Stromal cell of bone marrow (primary cell): ENCODE measurements at places on chromosomes 1 and 21.
A peak's percentile ranks its signal among the peaks of the same experiment; 100 is the strongest.

DNA sequence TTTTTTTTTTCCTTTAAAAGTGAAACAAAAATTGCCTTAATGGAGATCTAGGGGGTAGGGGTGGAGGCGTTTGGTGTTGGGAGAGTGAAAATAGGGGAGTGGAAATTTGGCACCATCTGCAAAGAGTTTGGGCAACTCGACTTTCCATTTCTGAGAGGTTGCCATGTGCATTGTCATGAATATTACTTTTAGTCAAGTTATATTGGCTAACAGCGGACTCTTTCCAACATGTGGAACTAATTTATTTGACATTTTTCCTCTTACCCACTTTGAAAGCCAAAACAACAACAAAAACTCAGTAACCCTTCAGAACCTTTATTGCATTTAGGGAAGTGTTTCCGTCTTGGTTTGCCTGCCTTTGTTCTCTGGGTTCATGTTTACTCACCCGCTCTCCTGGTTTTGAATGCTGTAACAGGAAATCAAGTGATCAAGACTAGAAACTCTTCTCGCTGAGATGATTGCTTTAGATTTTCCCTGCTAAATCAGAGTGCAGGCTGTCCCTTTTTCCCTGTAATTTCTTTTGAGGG, 70.4 kb downstream of the CACHD1 start:
- peak; percentile 41 for DNase-seq

- no peak for DNase-seq
These were observed 853.4 kb downstream of the KCNT2 start for GRCh38 chr1:195754874-195755273.

DNA sequence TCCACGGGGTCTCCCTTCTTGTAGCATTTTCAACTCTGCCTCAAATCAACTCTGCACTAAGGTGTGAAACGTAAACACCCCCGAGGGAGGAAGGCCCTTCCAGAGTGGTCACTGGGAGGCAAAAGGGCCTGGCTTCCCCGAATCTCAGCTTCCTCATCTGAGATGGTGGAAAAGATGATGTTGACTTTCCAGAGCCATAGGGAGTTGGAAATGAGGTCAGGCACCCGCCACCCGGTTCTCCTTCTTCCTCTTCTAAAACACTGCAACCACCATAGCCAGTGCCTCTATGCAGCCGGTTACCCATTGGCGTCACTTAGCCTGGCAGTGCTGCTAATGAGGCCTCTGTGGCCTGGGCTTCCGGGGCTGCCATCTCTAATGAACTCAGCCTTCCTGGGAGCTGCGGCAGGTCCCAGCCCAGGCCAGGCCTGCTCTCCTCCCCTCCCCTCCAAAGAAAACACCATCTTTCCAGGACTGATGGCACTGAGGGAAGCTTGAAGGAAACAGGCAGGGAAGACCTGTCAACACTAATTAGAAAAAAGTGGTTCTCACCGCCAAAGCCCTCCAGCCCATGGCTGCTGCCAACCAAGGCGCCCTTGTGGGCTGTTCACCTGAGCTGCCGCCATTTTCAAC, 175.0 kb downstream of the KAZN start:
- no peak for DNase-seq

- no peak for DNase-seq
These were observed 43.6 kb downstream of the ACKR1 start for GRCh38 chr1:159248311-159248710.

DNA sequence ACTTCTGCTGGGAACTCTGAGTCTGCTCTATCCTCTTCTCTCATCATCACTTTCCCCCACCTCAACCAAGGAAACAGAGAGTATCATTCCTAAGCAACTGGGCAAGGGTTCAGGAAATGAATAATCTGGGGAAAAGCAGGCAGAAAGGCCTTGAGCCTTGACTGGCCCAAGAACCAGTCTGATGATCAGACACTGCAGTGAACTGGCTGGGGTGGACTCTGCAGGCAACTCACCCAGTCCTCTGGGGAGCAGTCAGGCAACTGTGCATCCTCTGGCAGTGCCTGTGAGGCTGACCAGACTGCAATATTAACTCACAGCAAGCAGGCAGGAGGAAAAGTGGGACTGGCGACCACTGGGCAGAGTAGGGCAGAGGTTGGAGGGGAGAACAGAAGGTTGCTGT, 991 bp downstream of the ANKRD35 start:
- DNase-seq: peak; percentile 82

DNA sequence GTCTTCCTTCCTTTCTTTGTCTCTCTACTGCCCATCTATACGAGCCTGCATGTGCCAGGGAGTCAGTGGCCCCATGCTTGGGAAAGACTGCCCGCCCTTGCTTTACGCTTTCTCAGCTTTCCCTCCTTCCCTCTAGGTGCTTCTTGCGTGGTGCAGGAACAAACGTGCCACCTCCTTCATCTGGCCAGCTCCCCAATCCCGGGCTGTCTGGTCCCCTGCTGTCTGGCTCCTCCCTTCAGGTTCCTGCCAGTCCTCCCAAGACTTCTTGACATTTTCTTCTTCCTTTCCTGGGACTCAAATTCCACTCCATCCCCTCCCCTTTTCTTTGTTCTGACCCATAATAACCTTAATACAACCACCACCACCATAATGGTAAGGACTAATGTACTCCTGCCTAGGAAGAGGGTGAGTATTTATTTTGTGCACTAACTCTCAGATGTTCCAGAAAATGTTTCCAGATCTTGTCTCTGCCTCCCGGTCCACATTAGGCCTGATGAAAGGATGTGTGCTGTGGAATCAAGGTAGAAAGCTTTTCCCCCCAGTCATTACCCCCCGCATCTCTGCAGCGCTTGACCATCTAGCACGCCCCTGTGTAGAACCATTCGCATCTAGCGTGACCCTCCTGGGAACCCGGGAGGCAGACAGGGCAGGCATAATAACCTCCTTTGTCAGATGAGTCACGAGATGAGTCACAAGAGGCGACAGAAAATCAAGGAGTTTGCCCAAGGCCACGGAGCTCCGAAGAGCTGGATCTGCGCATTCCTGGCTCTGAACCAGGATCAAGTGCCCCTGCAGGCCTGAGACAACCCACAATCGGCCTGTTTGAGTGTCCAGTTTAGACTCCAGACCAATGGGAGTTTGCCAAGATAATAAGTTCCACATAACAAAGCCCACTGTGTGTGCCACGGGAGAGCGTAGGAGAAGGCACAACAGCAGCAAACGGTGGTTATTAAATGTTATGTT, 60.1 kb upstream of the NEK2 start:
- DNase-seq: peak; percentile 78

- no peak for DNase-seq
These were observed 54.3 kb upstream of the CAMK1G start for GRCh38 chr1:209529233-209529632.

DNA sequence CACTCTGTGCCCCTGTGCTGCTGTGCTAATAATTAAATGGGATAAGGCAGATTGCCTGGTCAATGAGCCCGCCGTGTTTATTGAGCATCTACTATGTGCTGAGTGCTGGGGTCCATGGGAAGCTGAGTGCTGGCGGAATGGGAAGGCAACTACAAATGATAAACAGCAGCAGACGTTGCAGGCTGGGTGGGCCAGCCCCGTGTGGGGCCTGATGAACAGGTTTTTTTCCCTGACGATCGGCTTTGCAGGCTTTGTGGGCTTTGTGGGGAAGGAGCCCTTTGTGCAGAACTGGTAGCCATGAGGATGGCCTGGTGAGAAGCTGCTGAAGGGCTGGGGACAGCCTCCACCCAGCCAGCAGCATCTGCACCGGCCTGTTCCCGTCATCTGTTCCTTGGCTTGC, 3.5 kb downstream of the PDE9A start:
- no peak for DNase-seq

DNA sequence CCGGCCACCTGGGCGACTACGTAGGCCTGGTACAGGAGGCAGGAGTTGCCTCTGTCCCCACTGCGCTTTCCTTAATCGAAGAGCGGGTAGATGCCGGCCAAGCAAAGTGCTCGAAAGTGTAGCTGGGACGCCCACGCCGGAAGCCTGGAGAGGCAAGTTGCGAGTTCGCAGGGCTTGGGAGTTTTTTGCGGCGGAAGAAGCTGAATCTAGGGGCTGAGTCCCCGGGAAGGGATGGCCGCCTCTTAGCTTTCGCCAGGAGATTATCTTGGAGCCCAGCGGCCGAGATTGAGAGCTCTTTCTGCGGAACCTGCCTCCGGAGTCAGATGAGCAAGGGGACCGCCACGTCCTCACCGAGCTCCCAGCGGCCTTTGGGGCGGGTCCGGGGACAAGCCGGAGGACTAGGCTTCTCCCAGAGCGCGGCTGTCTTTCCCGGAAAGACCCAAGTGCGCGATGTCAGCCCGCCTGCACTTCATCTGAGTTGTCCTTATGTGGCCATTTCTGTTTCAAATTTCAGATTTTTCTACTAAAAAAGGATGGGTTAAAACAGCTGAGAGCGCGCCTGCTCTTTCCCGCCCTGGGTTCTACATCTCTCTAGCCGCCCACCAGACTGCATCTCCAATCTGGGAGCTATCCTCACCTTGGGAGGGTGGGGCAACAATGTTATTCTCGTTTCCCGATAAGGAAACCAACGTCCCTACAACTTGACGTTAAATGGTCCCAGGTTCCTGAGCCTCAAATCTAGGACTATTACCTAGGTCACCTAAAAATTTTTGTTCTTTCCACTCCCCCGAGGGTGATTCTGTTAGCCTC, 12.4 kb upstream of the TBX15 start:
- no peak for DNase-seq

DNA sequence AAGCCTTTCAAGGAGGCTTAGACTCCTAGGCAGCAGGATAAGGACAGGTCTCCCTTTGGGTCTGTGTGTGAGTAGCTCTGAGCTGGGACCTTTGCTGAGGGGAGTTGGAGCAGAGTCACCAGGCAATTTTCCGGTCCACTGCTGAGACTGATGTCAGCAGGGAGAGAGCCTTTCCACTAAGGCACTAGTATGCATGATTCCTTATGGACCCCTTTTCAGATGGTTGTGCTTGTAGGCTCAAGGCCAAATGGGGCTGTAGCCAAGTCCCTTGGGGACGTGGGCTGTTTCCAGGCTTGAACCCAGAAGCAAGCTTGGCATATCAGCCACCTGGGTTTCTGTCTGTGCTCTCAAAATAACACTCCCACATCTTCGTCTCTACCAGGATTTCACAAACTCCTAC, 73.0 kb downstream of the CCDC18 start:
- no peak for DNase-seq

DNA sequence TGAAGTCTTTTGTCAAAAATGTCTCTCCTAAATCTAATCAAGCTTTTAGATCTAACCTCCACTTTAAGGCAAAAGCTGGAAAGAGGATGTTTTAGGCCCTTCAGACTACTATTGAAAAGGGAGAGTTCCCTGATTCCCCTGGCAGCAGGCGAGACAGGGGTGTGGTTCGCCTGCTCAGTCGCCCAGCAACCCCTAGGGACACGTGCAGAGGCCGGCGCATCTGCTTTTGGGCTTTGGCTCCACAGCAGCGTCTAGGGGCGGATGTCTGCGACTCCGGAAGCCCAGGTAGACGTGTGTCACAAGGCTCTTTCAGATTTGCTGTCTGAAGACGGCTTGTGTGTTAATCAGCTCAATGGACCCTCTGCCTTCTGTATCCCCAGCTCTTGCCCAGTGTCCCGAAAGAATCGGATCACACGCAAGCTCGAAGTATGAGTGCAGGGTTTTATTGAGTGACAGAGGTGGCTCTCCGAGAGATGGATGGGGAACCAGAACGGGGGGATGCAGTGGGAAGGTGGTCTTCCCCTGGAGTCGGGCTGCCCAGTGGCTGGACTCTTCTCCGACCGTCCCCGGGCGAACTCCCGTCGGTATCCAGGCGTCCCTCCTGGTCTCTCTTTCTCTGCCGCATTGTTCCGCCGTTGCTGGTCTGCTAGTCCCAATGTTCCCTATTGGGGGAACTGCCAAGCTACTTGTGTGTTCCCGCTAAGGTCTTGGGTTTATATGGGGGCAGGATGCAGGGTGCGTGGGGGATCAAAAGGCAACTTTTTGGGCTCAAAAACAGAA, 45.5 kb downstream of the OLFML2B start:
- no peak for DNase-seq

DNA sequence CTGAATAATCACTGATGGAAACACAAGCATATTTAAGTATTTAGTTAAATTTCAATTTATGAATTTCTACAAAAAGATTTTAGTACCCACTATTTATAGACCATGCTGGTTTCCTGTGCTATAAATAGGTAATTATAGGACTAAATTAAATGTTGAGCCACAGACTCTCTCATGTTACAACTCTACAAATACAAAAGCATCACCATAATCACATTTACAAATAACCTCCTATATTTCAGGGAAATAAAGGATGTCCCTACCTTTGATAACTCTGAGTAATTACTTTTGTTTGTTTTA, 32.6 kb upstream of the CCDC190 start:
- no peak for DNase-seq

DNA sequence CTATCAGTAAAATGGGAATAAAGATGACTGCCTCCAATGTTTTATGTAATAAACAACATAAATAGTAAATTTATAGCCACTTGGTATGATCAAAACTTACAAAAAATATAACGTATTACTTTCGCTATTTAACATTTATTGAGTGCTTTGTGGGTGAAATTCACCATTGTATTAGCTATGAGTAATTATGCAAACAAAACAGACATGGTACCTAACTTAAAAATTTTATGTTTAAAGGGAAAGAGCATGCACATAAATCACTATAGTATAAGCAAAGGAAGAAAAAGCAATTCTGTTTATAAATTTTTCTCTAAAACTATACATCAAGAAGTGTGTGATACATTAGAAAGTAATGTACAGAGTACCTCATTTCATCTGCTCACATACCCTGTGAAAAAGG, 1046.2 kb downstream of the NCAM2 start:
- no peak for DNase-seq

DNA sequence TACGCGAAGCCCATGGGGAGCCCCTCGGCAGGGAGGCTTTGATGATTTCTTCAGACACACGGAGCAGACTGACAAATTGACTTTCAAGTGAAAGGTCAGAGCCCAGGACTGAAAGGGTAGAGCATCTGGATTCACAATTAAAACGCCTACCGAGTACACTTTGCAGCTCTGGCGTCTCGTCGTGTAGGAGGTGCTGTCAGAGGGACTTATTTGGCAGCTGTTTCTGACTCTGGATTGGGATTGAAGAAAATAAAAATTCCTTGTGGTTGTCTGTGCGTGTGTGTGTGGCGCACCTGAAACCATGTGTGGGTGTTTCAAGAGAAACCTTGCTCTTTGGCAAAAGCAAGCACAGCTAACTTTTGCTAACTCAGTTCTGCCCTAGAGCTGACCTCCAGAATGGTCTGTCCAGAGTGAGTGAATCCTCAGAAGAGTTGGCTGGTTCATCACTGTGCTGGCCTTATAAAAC, 348.7 kb downstream of the HLX start:
- DNase-seq: no peak

DNA sequence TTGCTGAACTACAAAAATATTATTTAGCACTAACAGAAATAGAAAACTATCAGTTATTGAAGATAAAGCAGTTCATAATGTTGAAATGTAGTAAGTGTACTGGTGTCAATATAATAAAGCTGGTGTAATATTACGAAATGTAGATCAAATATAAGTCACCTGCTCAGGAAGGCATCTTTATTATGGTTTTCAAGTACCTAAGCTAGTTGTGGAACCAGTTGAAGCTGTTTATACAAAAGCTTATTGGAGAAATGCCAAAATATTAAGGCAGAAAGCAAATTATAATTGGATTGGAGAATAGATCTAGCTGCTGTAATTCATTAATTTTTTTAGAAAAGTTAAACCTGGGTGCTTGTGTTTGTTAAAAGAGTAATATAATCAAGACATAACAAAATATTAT, 6.2 kb upstream of the MARK1 start:
- no peak for DNase-seq
